Activated T-helper 1 cell treated with Interleukin-2 at 50 U/mL for 16 hours (primary cell): ENCODE measurements at places on chromosomes 5 and 9.

DNA sequence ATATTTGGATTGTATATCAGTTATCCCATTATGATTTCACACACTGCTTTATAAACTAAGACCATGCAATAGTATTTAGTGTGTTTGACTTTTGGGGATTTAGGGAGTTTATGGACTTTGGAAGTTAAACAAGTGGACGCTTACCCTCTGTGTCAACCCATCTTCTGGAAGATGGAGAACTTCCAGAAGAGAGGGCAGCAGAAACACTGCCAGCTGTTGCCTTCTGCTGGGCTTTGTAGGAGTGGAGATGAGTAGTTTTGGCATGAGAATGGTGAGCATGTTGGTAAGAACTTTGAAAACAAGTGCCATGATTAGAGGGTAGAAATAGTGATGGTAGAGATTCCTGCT is 2.2 kb downstream of the DNAJC25 start:
- DNase-seq = no peak

DNA sequence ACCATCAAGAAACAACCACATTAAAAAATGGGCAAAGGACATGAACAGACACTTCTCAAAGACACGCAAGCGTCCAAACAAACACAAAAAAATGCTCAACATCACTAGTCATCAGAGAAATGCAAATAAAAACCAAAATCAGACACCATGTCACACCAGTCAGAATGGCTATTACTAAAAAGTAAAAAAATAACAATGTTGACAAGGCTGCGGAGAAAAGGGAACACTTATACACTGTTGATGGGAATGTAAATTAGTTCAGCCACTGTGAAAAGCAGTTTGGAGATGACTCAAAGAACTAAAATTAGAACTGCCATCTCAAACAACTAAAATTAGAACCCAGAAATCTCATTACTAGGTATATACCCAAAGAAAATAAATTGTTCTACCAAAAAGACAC is 80.4 kb downstream of the CAAP1 start:
- no peak for DNase-seq

DNA sequence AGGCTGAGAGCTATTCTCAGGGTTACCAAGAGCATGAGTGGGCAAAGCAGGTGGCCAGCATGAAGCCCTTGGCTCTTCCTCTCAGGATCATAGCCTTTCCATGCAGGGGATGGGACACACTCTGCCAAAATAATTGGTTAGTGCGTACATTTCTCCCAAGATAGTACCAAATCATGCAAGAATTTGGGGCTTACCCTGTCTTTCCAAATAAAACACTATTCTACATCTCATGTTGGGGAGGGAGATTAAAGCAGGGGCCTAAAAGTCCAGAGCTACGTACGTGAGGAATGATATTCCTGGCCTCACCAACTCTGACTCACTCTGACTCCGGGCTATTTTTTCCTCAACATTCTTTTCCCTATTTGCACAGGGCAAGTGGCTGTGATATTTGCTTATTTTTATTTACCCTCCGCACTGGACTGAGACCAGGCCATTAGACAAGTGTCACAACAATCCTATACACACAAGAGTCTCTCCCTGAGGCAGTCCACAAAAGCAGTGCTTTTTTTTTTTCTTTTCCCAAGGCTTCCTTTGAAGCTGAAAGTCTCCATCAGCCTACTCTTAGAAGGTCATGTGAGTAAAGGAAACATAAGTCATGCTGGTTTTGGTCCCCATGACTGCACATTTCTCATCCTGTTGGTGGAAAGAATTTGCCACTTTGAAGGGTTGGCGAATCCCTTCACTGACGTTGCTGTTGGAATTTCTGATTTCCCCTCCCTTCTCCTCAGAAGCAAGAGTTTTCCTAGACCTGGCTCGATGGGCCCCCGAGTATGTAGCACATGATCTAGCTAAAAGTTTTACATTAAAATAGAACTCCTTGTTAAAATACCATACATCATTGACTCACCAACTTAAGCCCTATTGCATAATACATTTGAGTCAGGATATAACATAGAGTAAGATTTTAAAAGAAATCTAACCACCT is 40.0 kb downstream of the TMEM252 start:
- DNase-seq = no peak

- no peak for DNase-seq
Observed at GRCh38 chr5:56176155-56176798, 56.9 kb downstream of the ANKRD55 start.

DNA sequence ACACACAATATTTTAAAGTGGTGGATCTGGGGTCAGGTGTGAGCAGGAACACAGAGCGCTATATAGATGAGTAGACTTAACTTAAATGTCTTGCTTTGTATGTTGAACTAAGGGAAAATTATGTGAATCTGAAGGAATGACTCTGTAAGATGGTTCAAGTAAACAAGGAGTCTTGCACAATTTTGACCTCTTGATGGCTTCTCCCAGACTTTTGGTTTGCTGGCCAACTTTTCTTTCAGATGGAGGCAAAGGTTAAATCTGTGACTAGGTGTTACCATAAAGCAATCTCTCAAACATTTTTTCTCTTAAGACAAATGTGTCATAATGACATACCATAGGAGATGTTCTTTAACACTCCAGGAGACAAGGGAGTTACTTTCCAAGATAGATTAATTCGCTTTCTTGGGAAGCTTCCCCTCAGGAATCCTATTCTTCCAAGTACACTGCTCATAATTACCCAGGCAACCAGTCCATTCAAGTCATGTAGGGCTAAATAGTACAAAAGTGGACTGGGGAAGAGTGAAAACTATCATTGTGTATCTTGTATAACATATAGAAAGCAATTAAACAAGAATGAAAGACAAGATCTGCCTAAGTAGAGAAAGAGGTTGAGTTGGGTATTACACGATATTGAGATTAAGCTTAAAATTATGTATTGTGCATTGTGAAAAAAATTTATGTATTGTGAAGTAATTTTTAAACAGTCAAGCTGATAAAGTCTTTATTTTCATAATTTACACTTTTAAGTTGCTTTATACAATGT is 60.3 kb upstream of the SLC27A6 start:
- no peak for DNase-seq

- DNase-seq = no peak
Observed at GRCh38 chr9:14881006-14881405, 29.2 kb downstream of the FREM1 start.

DNA sequence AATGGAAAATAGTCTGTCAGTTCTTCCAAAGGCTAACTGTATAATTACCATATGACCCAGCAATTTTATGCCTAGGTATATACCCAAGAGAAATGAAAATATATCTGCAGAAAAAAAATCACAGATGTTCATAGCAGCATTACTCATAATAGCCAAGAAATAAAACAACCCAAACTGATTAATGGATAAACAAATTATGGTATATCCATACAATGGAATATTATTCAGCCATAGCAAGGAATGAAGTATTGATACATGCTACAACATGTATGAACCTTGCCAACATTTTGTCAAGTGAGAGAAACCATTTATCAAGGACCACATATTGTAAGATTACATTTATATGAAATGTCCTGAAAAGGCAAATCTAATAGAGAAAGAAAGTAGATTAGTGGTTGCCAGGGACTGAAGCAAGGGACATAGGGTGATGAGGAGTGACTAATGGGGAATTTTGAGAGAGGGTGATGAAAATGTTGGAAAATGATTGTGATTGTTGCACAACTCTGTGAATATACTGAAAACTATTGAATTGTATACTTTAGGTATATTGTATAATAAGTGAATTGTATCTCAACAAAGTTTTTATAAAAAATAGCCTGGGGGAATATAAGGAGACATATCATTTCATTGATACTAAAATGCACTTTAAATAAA is 114.4 kb downstream of the PBX3 start:
- no peak for DNase-seq

DNA sequence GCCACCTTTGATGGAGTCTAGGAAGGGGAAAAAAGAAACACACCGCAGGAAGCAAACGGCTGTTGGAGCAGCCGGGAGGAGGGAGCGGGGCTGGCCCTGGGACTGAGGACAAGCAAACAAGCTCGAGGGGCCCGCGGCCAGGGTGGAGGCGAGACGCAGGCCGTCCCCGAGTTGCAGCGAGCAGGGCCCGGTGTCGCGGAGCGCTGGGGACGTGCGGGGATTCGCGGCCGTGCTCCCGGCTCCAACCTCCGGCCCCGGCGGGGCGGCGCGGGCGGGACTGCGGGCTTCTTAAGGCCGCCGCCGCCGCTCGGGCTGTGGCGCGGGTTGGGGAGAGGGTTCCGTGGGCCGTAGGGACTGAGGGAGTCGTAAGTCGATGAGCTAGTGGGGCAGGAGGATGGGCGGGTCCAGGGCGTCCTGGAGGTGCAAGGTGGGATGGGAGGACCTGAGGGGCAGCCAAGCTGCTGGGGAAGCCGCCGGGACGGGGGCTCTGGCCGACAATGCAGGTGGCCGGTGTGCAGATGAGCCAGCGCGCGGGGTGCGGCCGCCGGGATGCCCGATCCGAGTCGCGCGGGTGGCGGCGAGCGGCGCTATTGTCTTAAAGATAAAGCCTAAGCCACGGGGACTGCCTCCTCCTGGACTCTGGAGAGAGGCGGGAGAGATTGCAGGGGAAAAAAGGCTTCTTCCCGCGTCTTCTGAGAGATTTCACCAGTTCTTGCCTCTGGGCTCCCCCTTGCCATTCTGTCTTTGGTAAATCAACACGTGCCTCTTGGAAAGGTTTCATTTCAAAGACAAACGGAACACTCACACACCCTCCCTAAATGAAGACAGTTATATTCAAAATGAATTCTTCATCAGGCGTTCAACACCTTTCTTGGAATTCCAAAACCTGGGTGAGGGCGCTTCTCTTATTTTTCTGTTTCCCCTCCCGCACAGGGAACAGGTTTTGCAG is 1.6 kb upstream of the HAPLN1 start:
- DNase-seq = no peak

DNA sequence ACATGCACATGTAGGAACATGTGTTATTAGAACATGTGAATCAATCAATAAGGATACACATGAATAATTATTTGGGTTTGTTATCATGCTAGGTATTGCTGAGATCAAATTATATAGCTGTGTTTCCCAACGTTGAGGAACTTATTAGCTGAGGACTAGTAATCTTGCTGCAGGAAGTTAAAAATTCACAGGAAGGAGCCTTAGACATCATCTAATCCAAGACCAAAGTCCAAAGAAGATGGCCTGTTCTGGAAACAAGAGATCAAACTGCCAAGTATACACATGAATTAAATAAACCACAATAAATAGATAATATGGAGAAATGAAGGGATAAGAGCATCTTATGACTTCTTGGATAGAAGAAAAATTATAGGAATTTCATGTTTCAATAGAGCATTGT is 19.9 kb downstream of the POU5F2 start:
- no peak for DNase-seq

DNA sequence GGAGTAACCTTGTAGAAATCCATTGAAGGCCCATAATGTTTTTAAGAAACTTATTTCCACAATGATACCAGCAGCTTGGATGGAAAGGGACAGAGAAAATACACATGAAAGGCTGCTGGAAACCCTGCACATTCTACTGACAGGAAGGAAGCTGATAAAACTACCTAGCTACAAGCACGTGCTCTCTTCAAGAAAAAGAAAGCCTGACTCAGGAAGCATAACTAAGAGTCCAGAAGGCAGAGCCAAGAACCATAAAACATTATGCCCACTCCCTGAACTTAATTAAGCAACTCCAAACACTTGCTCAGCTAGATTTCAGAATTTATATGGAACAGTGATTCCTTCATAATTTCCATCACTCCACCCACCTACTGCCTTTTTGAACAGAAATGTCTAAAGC is 430.8 kb downstream of the SEMA5A start:
- DNase-seq = no peak

DNA sequence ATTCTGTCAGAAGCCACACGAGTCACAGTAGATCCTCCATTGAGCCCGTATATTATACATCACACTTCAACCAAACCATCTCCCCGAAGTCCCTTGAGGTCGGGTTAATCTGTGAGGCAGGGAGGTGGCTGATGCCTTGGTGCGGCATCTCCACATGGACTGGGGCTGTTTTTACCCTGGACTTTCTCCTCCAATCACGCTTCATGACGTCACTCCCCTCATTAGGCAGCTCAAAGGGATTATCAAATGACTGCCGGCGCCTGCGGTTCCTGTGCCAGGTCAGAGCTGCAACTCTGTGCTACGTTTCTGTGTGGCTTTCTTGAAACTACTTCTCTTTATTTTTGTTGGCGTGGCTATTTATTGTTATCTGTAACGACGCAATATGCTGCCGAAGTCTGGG is 53.7 kb downstream of the TMOD1 start:
- DNase-seq = no peak

GRCh38 chr9:88753691-88754367 is 218.9 kb downstream of the NXNL2 start:
- no peak for DNase-seq

GRCh38 chr5:168076561-168076991 is 214.9 kb upstream of the WWC1 start:
- no peak for DNase-seq

GRCh38 chr9:35920051-35920620 is 10.8 kb downstream of the SPAAR start:
- DNase-seq = no peak

DNA sequence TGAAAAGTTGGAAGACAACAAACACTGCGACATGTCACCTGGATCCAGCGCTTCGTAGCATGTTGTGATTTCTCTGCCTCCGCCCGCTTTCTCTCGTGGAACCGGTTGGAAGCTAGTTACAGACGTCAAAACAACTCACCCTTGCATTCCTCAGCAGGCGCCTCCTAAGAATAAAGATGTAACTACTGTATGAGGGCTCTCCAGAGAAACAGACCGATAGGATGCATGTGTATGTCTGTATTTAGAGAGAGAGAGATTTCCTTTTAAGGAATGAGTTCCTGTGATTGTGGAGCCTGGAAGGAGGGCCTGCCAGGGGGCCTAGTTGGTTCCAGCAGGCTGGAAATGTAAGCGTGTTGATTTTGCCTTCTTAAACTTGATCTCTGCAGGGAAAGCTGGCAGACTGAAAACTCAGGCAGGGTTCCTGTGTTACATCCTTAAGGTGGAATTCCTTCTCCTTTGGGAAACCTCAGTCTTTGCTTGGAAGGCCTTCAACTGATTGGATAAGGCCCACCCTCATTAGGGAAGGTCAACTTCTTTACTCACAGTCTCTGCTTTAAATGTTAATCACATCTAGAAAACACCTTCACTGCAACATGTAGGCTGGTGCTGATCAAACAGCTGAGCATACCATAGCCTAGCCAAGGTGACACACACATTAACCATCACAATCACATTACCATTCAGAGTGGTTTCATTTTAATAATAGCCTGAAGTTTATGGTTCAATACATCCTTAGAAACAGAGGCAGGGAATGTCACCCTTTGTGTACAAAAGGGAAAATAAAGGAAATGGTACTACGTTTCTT is 163.8 kb downstream of the SYK start:
- no peak for DNase-seq

- no peak for DNase-seq
Observed at GRCh38 chr9:114303571-114303970, 19.3 kb upstream of the ORM1 start.
